Thyroid gland (tissue), 4 donors: ENCODE measurements at places on chromosomes 6 and 20.
A peak's percentile ranks its signal among the peaks of the same experiment; 100 is the strongest.

DNA sequence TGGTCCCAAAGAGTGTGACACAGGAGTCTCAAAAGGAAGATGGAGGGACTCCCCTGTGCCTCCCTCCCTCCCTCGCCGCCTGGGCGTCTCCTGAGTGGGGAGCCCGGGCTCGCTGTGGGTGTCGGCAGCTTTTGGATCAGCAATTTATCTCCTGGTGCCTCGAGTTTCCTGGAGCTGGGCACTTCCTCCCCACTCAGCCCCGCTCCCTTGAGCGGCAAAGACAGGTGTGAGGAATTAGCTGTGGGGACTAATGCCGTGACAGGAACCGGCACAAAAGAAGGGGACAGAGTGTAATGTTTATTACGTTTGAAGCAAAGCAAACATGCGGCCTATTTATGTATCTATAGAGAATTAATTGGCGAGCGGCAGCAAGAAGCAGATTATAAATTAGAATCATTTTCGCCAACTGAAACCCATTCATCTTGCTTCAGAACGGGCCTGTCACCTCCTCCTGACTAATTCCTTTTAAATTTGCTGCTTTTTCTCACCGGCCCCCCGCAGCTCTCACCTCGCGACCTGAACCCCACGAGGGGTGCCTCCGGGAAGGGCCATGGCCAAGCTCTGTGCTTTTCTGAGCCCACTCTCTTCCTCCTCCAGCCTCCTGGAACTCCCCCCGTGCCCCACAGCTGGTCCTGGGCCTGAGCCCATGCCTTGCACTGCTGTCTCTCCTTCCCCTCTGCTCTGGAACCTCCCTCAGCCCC lies 8.8 kb upstream of the CDH22 start:
- no peak for DNase-seq

DNA sequence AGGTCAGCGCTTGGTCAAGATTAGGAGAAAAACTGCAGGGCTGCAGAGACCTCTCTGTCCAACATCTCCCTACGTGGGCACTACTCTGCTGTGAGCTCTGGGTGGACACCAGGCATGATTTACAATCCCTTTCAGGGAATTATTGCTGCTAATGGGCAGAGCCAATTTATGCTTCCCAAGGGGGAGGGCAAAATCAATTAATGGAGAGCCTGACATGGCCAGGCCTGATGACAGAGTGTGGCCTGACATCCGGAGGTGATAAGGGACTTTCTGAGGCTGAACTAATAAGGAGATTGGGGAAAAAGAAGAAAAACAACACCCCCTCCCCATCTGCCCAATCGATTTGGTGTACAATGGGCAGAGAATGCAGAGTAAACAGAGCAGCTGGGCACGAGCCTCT lies 5.0 kb upstream of the KCNK16 start:
- no peak for DNase-seq

GRCh38 chr20:17936286-17936760 lies 32.3 kb downstream of the SNX5 start:
- DNase-seq, result no peak

DNA sequence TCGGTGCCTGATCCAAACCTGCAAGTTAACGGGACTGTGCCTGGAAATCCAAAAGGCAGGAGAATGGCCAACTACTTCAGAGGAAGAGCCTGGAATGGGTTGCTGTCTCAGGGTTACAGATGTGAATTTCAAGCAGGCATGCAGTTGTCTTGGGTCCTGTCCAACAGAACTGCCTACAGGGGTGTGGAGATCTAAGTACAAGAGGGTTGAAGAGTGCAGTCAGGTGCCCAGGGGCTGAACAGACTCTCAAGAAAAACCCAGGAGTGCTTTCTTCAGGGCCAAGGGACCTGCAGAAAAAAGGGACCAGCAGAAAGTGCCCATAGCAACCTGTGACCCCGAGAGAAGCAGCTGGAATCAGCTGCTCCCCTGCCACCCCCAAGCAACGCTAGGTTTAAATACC lies 71.0 kb downstream of the PREP start:
- peak; percentile 70 for DNase-seq
